ENCODE measurements at places on chromosomes 7 and 10.

GRCh38 chr7:36316319-36316718 lies 73.3 kb upstream of the ANLN start:
- no peak for DNase-seq

- DNase-seq, result peak; percentile 98
Measured at GRCh38 chr10:21399392-21400035, 126.0 kb downstream of the SKIDA1 start.

DNA sequence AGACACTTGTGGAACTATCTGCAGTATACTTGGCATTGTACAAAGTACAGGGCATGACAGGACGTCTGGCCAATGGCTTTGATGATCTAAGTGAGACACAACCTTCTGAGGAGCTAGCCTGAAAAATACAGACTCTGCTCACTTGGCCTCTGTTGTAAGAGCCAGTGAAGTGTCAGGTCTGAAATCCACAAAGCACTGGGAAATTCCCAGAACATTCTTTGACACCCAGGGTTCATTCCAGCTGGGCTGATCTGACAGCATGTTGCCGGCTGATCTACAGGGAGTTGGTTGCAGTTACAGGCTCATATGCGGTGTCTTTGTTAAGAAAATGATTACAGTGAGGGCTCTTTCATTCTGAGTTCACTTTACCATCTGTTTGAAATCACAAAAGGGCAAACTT lies 354.6 kb downstream of the PHF14 start:
- DNase-seq, result no peak

DNA sequence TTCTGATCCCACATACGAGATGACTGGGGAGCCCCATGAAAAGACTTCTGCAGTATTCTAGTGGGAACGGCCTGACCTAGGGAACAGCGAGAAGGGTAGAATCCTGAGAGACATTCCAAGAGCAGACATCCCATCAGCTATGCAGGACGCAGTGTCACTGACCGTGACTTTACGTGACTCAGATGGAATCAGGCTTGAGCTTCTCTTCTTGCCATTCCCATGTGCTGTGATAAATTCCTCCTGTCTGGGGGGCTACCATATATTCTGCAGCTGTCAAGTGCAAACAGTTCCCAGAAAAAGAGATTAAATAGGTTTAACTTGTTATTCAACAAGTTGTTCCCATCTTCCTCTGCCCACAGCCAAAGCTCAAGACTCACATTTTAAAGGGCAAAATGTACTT lies 73.1 kb upstream of the PDE1C start:
- DNase-seq, result no peak

DNA sequence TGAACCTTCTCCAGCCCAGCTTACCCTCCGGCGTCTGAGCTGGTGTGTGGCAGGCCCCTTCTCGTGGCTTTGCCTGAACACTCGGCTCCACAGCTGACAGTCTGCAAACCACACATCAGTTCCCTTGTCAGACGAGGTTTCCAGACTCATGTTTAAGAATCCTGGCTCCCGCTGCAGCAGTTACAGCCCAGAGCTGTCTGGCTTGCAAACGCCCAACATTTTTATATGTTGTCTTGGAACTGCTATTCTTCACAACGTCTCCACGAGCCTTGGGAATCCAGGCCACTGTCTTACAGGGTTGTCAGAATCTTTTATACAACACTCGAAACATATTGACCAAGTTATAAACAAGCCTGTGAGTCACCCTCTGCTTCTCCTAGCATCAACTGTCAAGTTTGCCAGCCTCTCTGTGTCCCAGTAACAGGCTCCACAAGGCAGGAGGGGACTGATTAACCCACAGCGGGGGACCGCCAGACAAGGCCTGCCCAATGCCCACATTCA lies 68.1 kb downstream of the TNS3 start:
- DNase-seq, result peak; percentile 66

DNA sequence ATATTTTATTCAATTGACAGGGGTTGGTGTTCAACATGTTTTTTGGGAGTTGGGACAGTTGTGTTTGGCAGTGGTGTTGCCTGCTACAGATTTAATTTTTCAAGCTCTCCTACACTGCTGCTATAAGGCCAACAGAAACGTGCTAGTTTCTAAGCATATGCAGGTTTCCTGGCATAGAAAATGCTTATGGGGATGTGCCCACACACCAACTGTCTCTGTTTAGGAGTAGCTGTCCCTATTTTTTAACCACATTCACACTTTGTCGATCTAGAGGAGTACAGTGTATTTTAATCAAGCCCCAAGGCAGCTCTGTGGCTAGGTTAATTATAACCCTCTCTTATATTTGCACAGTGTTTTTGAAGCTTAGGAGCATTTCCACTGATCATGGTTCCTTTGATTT lies 28.6 kb downstream of the TMEM178B start:
- no peak for DNase-seq

GRCh38 chr7:41796331-41796730 lies 93.4 kb upstream of the INHBA start:
- DNase-seq, result no peak

GRCh38 chr7:130732980-130733930 lies 752 bp downstream of the KLF14 start:
- DNase-seq, result no peak

- no peak for DNase-seq
Measured at GRCh38 chr7:128129224-128129864, 98.1 kb upstream of the LRRC4 start.

DNA sequence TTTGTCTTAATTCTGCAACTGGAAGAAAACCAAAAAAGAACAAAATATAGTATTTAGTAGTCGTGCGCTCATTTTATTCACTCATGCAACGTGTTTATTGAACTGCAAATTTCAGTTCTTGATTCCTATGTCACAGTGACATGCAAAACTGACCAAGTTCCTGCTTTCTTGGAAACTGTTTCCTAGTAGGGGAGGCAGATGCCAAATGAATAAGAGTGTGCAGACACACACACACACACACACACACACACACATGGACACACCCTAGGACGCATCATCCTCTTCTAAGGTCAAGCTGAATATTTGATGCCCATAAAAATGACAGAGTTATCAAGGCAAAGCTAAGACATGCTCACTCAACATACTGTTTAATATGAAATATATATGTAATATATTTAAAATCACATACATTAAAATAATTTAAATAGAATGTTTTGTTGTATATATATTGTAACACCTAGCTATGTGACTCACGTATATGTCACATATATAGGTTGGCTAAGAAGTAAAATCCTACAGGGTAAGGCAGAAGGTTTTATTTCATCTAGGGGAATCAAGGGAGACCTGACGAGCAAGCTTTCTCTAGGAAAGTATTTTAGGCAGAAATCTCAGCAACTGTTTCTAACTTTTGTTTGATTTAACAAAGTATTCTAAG lies 79.6 kb downstream of the SVIL start:
- no peak for DNase-seq

DNA sequence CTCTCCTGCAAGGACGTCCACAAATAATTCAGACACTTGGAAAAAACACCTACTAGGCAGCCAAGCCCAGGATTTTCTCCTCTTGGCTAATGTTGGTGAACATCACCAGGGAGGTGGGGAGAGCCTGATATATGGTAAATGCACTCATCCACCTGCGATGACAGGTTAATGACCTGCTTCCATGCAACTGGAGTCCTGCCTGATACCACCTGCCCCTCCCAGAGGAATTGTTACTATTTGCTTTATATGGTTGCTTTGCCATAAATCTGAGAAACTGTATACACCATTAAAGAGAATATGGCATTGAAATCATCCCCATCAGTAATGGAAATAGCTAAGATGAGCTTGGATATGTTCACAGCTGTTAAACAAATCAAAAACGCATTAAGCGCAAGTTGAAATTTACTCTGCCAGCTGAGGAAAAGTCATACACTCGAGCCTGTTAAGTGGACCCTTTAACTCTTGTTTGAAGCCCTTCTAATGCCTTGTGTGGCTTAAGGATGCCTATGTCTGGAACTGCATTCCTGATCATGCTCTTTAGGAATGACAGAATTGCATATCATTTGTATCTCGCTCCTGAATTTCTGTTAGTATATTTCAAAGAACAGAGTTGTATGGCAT lies 208.3 kb downstream of the PRPF18 start:
- no peak for DNase-seq

DNA sequence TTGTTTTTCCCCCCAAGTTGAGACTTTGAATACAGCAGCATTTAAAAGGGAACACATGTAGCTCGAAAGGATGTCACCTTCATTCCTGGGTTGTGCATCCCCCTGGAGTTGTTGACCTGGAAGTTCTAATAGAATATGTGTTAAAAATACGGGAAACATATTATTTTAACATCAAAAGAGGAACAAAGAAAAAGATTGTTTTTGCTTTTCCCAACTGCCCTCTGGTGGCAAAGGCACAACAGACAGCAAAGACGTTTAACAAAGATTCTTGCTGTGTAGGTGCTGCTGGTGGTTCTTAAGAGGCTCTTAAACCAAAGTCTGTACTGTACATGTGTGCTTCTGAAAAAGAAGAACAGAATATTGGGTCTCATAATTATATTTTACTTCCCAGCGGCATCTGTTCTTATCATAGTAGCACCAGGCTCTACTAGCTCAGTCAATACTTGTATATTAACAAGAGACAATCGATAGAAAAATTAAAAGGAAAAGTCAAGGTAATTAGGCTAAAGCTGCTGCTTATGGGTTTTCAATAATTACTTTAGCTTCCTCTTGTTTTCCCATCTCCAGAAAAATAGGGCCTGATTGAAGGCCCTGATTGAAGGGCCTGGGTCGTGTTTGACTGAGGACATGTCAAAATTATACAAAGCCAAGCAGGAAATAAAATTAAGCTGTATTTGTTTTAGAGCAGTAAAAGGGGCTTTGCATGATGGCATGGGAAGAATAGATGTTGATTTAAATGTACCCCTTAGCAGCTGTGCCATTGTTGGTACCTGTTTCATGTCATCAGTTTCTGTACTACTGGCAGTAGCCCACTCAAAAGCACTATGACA lies 384.2 kb upstream of the LRGUK start:
- peak; percentile 5 for DNase-seq
